Pulmonary artery endothelial cell (primary cell): ENCODE measurements at places on chromosomes 13 and 19. TPM values are rescaled to one million over a fixed set of nuclear protein-coding genes. Genes with fewer than 3 reads are reported as not detected.

- DNase-seq, result no peak
These were observed 20.6 kb upstream of the PLPP2 start for GRCh38 chr19:311813-312261.

DNA sequence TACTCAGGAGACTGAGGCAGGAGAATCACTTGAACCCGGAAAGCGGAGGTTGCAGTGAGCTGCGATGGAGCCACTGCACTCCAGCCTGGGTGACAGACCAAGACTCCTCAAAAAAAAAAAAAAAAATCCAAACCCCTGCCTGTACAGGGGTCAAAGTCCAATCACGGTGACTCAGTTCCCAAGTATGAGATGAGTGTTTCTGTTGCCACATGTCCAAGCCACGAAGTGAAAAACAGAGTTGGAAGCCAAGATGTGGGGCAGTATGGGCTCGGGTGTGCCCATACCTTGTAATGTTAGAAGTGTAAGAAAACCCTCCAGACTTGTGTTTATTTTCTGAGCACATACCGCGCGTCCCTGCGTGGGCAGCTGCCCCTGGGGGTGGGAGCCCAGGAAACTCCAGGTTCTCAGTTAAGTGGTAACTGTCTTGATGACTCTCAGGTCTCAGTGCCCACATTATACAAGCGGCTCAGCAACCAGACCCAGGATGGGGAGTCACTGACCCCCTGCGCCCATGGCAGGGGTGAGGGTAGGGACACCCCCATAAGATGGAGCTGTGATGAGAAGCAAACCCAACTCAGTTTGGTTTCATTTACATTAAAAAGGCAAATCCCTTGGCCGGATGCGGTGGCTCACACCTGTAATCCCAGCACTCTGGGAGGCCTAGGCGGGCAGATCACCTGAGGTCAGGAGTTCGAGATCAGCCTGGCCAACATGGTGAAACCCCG lies 1.2 kb upstream of the GPX4 start:
- DNase-seq, result peak; percentile 87

- DNase-seq, result no peak
These were observed 356.8 kb downstream of the RFC3 start for GRCh38 chr13:34174671-34175145.

- DNase-seq, result no peak
These were observed 21.1 kb upstream of the ZSCAN18 start for GRCh38 chr19:58118979-58119733.

GRCh38 chr19:55391702-55392615 lies 6.2 kb downstream of the RPL28 start:
- DNase-seq, result no peak

- DNase-seq, result no peak
These were observed 10.3 kb upstream of the SLC7A10 start for GRCh38 chr19:33235996-33236350.

DNA sequence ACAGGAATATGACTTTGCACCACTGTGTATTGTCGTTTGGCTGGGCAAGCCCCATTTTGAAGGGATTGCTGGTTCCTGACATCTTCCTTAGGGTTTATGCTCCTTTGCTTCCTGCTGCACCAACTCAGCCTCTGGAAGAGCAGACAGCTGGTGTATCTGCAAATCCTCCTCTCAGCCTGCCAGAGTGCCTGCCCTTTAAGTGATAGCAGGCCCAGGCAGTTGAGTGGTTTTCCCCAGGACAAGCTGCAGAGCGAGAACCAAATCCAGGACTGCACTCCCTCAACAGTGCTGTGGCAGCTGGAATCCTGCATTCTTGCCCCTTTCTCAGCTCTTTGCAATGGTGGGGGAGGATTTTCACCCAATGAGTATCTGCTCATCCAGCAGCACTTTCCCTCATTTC lies 85.5 kb downstream of the ZNF429 start:
- DNase-seq, result no peak

GRCh38 chr19:17370026-17370587 lies 7.0 kb downstream of the PLVAP start:
- DNase-seq, result no peak

DNA sequence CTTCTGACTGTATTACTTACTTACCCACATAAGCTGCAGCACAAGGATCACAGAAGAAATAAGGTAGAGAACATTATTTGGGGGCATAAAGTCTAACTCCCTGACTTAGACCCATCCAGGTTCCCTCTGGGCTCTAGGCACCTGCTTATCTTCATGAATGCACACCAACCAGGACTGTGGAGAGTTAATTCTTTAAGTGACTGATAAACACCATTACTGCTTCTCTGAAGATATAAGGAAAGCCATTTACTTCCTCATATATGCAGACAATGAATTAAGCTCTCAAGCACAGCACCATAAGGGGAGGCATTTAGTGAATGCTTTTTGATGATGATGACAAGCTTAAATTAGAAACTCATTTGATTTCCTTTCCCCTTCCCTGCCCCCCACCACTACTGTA lies 22.5 kb downstream of the OBI1 start:
- DNase-seq, result no peak

DNA sequence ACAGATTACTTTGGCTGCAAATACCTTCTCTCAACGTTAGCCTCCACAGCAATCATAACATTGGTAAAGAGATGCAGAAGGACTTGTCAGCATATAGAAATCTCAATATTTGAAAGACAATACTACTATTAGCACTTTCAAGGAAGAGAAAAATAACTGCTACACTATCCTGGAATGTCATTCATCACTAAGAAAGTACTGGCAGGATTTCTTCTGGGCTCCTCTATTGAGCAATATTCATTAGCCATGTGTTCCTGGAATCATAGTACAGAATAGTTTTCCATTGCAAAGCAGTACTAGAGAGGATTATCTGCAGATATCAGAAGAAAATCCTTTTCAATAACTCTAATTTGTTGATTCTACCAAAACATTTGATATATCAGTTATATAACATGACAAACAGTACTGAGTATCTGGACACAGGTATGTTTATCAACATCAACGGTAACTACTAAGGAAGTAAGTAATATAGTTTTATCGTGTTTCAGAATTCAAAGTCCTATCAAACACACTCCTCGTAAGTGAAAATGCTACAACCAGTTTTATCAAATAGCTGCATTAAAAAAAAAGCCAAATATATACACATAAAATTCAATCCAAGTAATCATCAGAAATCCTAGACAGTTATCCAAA lies 27.3 kb downstream of the INTS6 start:
- no peak for DNase-seq

DNA sequence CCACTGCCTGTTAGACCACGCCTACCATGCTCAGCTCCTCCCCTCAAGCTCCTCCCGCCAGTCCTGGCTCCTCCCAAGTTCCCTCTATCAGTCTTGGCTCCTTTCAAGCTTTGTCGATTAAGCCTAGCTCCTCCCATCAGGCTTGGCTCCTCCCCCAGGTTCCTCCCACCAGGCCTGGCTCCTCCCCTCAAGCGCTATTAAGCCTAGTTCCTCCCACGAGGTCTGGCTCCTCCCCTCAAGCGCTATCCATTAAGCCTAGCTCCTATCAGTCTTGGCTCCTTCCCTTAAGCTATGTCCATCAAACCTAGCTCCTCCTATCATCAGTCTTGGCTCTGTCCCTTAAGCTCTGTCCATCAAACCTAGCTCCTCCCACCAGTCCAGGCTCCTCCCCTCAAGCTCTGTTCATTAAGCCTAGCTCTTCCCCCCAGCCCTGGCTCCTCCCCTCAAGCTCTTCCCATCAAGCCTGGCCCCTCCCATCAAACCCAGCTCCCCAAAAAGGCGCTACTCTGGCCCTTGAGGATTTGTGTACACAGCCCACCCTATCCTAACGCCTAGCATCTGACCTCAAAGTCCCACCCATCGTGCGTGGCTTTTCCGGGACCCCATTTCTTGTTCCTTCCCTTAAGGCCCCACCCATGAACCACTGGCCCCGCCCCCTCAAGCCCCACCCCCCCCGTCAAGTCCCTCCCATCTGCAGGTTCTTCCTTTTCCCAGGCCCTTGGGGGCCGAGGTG lies 10.0 kb downstream of the CAMSAP3 start:
- DNase-seq, result no peak

GRCh38 chr13:87089391-87089790 lies 581.8 kb upstream of the SLITRK5 start:
- no peak for DNase-seq

DNA sequence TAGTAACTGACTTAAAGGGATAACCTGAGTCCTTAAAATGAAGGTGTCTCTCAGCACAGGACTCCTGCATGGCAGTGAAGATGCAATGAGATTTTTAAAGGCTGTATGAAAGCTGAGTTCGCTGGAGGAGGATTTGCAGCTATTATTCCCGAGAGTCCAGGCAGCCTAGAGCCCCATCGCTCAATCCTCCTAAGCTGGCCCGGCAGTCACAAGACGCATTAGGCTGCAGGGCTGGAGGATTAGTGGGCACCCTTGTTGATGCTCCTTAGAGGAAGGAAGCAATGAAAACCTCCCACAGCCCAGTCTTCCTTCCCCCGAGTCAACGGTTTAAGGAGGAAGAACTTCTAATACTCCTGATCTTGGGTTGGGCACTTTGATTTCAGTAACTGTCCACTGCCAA lies 239.5 kb downstream of the EFNB2 start:
- no peak for DNase-seq

Gene KLK11
- total RNA-seq, result not detected in 2 replicates

Gene PLIN5
- 0.20 and 0.32 TPM in 2 replicates for total RNA-seq

Gene CEACAM8
- total RNA-seq, result not detected in 2 replicates

Gene ATP5F1D
- total RNA-seq, result 21.4 and 28.9 TPM in 2 replicates

Gene ADGRE2
- total RNA-seq, result not detected in 2 replicates

Gene CD70
- not detected in 2 replicates for total RNA-seq

Gene CATSPERD
- not detected in 2 replicates for total RNA-seq

Gene HCN2
- 0.32 and 0.79 TPM in 2 replicates for total RNA-seq

Gene SPTBN4
- total RNA-seq, result 0.20 and 0.28 TPM in 2 replicates

Gene ZNF85
- total RNA-seq, result 7.9 and 9.0 TPM in 2 replicates

Gene LILRA1
- not detected in 2 replicates for total RNA-seq

Gene BABAM1
- 126 and 150 TPM in 2 replicates for total RNA-seq

Gene CEACAM20
- not detected in 2 replicates for total RNA-seq
